ENCODE measurements at places on chromosomes 5 and 9.
A peak's percentile ranks its signal among the peaks of the same experiment; 100 is the strongest.

GRCh38 chr9:112378328-112379176, 1.4 kb upstream of the HSDL2 start:
- no peak for DNase-seq

GRCh38 chr5:171261361-171261760, 47.7 kb upstream of the TLX3 start:
- DNase-seq = no peak

DNA sequence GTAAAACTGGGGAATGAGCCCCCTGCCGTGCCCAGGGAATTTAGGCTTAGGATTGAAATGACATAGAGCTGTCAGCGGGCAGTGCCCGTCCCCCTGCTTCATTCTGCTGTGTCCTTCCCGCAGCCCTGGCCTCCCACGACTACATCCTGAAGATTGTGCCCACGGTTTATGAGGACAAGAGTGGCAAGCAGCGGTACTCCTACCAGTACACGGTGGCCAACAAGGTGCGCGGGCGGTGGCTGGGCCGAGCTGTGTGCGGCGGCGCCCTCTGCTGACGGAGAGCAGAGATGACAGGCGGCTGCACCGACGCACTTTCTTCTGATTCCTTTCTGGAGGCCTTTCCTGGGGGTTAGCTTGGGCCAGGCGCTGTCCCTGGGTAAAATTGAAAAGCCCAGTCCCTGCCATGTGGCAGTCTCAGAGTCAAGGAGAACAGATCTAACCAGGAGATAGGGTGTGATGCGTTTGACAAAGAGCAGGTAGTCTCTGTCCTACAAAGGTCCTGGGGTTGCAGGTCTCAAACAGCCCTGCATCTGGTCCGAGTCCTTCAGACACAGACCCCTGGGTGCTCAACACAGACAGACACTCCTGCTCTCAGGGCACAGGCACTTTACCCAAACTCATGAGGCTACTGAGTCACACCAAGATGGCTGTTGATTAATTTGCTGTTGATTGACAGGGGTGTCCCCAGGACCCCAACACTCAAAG, 26.8 kb upstream of the RPL26L1 start:
- peak; percentile 82 for DNase-seq

GRCh38 chr5:60196385-60197113, 303.0 kb upstream of the PDE4D start:
- no peak for DNase-seq

- DNase-seq = no peak
Observed at GRCh38 chr5:119031011-119031886, 39.6 kb upstream of the DMXL1 start.

Data from kidney (tissue), 22 donors.